ENCODE measurements at places on chromosomes 12 and 14.

GRCh38 chr12:66683073-66683472, 4.2 kb upstream of the GRIP1 start:
- DNase-seq: no peak

- DNase-seq: no peak
Observed at GRCh38 chr12:52754135-52754534, 23.0 kb downstream of the KRT76 start.

DNA sequence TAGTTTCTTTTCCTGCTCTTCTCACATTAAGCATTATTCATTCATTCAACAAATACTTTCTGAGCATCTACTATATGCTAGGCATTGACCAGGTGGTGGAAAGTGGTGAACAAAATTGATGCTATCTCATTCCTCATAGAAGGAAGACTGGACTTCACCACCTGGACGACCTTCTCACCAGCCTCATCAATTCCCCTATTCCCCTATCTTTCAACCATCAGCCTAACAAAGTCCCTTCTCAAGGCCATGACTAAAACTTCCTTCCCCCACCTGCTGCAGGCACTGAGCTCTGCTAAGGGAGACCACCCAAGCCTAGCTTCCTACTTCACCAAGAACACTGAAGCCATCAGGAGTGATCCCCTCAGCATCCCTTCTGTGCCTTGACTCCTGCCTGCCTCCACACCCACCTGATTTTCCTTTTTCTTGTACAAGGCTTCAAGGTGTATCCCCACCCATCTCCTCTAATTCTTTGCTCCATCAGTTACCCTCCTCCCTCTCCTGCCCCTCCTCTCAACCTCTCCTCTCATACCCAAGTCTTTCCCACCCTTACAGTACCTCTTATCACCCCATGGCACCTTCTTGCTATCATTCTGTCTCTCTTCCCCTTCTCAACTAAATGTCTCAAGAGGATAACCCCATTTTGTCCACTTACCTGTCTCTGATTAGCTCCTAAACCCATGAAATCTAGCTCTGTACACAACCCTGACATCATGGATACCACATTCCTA, 19.5 kb downstream of the KRT76 start:
- DNase-seq: no peak

DNA sequence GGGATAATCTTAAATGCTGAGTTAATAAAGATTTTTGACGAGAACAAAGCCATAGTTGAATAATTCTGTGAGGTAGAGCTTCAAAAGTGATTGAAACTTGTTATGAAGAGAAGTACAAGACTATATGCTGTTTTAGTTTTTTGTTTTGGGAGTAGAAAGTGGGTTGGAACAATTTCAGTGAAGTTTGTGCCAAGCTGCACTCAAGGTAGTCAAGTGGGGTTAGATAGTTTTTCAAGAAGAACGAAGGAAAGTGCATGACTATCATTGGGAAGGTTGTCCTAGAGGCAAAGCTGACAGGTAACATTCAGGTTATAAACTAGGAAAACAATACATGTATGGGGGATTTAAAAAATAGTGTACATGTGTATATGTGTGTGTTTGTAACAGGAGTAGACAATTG, 16.2 kb downstream of the FUT8 start:
- DNase-seq: no peak

DNA sequence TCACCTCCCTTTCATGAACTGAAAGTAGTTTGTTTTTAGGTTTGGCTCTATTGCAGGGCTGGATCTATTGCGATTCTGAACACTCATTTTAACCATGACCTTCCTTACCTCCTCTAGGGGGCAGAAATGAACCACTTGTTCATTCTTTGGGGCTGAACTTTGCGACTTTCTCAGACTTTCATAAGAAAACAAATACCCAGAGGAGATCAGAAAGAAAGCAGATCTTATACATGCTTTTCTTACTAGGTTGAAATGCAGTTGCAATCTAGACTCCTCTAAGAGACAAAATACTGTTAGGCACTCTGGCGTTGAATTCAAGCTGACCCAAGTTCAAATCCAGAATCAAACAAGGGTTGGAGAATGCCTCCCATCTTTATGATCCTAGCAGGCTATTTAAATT, 32.6 kb upstream of the PLEKHG3 start:
- DNase-seq: peak; percentile 69

GRCh38 chr12:130858084-130858483, 13.8 kb upstream of the RAN start:
- no peak for DNase-seq

GRCh38 chr12:93127107-93127560, 198.0 kb upstream of the EEA1 start:
- DNase-seq: no peak

DNA sequence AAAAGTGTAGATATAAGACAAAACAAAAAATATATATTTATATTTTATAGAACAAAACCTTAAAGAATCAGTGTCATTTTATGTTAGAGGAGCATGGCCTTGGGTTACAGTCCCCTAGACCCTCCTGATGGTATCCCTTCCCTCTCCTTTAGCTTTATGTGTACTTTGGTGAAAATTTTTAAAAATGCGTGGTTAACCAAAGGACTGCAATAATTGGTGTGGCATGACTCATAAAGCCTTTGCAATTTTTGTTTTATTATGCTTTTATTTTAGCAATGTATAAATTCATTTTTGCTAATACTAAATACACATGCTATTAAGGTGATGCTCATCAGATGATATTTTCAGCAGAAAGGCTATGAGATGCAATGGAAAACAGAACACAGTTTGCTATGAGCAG, 264.4 kb downstream of the SYT1 start:
- no peak for DNase-seq

DNA sequence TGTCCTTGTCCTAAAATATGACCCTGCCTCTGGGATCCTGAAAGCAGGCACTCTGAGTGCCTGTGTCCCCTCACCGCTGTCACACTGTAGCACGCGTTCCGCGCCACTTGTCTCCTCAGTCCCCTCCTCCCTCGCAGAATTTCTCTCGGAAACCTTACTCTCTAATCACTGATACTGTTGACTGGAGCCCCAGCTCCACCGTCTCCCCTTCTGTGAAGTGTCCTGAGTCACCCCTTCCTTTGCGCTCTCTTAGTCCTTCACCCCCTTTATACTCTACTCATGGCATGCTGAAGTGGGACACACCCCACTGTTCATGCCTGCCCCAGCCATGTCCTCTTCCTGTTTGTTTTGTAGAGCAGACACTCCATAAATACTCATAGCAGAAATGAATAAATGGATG, 104.7 kb downstream of the ZNF664 start:
- DNase-seq: peak; percentile 21

- DNase-seq: no peak
Observed at GRCh38 chr12:105611340-105611739, 280.8 kb downstream of the C12orf75 start.

DNA sequence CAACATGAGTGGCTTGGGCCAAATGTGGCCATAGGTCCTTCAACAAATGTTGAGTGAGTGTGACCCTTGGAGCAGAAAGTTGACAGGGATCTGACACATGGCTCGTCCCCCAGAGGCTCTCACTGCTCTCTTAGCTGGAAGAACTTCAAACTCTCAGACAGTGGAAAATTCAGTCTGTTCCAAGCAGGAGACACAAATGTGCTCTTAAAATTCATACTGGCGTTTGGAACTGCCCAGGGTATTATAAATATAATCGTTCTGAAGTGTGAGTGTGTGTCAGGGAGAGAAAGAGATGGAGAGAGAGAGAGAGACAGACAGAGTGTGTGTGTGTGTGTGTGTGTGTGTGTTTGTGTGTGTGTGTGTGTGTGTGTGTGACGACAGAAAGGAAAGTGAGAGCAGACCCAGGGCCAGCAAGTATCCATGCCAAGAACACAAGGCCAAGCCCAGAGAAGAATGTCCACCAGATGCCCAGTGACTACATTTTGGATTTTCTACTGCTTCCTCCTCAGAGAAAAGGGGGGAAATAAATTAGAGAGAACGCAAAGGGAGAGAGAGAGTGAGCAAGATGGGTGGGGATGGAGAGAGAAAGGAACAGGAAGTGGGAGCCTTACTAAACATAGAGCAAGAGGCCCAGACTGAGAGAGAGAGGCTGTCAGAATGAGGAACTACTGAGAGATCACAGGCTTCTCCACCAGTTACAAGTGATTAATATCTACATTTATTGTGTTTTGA, 193.6 kb upstream of the NUDT4 start:
- no peak for DNase-seq

- DNase-seq: no peak
Observed at GRCh38 chr12:104944252-104944651, 13.8 kb downstream of the SLC41A2 start.

- no peak for DNase-seq
Observed at GRCh38 chr12:15709551-15709950, 79.6 kb downstream of the EPS8 start.

Data from NCI-H510A treated with DMSO at 0.1 percent for 48 hours (cell line).